Bronchial epithelial cell (primary cell): ENCODE measurements at places on chromosomes 12 and 14. TPM values are rescaled to one million over a fixed set of nuclear protein-coding genes. Genes with fewer than 3 reads are reported as not detected.

Gene PRIM1
- total RNA-seq: 3.2 and 3.7 TPM in 2 replicates

Gene BHLHE41
- total RNA-seq: 2.1 TPM in 1 of 2 replicates, not detected in the other

DNA sequence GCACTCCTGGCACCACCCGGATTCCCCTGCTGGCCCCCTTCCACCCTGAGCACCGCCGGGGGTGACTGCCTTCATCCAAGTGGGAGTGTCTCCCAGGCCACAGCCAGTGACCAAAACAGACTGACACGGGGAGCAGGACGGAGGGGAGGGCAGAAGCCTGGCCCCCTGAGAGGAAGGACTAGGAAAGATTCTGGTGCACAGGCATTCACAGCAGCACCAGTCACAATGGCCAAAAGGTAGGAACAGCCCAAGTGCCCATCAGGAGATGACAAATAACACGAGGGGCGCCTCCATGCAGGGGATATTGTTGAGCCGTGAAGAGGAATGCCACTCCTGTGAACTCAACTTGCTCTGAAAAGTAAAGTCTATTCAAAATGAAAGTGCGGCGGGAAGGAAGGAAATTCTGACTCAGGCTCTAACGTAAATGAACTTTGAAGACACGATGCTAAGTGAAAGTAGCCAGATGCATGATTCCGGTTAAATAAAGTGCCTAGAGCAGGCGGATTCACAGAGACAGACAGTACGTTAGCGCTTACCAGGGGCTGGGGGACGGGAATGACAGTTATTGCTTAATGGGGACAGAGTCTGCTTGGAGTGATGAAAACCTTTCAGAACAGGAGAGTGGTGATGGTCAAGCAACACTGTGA, 146.1 kb upstream of the NCOR2 start:
- peak; percentile 76 for DNase-seq

Gene NUP107
- 24.1 and 28.7 TPM in 2 replicates for total RNA-seq

GRCh38 chr12:75908961-75909605, 122.5 kb downstream of the PHLDA1 start:
- DNase-seq: peak; percentile 22

DNA sequence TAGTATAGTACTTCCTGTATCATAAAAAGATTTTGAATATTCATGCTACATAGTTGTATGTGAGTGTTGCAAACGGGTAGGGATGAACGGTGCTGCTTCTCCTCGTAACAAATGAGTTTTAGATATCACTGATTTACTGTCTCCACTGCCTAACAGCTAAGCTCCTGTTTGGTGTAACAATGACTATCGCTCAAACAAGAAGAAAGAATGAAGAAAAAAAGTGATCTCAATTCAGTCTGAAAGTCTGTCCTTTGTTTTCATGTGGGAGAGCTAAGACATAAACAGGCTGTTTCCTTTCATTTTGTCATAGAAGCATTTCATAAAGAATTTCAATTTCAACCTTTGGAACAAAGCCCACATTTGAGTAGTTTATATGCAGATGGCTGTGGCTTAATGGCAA, 26.1 kb upstream of the RTRAF start:
- no peak for DNase-seq

DNA sequence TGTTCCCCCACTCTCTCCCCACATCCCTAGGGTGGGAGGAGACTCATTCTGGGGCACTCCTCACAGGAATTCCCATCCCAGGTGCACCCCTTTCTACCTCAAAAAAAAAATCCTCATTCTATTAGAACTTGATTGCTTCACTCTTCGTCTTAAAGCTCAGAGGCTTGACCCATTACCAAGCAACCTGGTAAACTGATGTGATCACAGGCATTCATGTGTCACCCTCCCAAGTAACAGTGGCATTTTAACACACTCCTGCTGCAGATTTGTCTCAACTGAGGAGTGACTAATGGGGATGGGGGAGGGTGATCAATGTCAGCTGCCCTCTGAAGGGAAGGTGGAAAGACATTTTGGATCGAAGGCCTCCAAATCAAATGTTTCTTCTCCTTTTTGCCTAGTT, 78.1 kb upstream of the PTHLH start:
- peak; percentile 77 for DNase-seq

Gene APOLD1
- total RNA-seq: 1.4 and 2.6 TPM in 2 replicates

Gene CCDC198
- total RNA-seq: not detected in 2 replicates

Gene MYO1H
- total RNA-seq: 0.13 TPM in 1 of 2 replicates, not detected in the other

Gene DICER1
- total RNA-seq: 27.6 and 39.8 TPM in 2 replicates
